ENCODE measurements at places on chromosomes 7 and 10. TPM values are rescaled to one million over a fixed set of nuclear protein-coding genes. Genes with fewer than 3 reads are reported as not detected.

- DNase-seq: no peak
Measured at GRCh38 chr7:151682831-151683614, 163.3 kb upstream of the RHEB start.

DNA sequence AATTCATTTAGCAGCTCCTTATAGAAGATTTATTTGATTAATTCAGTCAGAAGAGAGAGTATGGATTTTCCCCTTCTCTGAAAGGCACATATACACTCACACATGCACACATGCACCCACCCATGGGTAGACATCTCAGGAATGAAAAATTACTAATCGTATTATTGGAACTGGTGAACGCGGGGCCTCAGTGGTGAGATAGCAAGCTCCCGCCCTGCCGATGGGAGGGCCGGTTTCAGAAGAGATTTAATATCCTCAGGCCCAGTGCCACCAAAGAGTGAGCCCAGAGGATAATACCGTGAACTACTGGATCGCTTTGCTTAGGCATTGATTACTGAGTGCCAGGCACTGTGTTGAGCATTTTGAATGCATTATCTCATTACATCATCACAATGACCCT is 38.0 kb upstream of the EMX2 start:
- no peak for DNase-seq

- no peak for DNase-seq
Measured at GRCh38 chr10:12470719-12471118, 121.4 kb downstream of the CAMK1D start.

DNA sequence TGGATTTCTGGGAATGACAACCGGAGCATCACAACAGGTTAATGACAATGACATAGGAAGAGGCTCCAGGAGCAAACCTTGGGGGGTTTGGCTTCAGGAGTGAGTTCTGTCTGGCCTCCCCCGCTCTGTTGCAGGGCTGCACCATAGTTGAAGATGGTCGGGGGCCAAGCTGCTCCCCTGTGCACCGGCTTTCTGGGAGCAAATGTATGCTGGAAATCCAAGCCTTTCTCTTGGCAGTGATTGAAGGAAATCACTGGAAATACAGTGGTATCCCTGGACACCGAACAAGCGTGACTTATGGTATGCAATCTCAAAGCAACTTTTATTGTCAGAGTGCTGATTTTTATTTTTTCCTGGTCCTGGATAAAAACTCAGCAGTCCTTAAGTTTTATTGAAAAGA is 251.9 kb upstream of the ZNF32 start:
- DNase-seq: no peak

- no peak for DNase-seq
Measured at GRCh38 chr10:126598009-126598408, 72.5 kb downstream of the C10orf90 start.

- peak; percentile 63 for DNase-seq
Measured at GRCh38 chr10:69807122-69807521, 5.4 kb downstream of the COL13A1 start.

GRCh38 chr10:115093286-115093775 is at the start of gene ATRNL1:
Gene ATRNL1, plus strand, starts transcription at chr10:115093365. Its CDS starts 386 bp downstream, at chr10:115093751.
- DNase-seq: no peak

DNA sequence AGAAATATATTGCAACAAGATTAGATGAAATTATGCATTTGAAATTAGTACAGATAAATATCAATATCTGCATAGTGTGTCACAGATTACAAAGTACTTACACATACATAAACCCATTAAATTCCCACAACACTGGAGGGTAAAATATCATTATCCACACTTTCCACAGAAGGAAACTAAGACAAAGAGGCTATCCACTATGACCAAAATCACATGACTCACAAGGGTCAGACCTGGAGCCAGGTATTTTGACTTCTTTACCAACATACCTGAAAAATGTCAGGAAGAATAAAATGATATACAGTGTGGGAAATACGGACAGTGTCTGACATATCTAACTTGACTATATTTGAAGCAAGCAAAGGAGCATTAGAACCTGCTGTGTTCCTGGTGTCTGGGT is 34.1 kb downstream of the HYCC1 start:
- DNase-seq: no peak

GRCh38 chr10:18616337-18616736 is 35.0 kb downstream of the NSUN6 start:
- no peak for DNase-seq

Gene CRPPA
- 0.39 TPM for polyA plus RNA-seq

Gene ITPRID1
- not detected for polyA plus RNA-seq
